ENCODE measurements at places on chromosomes 4 and X. TPM values are rescaled to one million over a fixed set of nuclear protein-coding genes. Genes with fewer than 3 reads are reported as not detected.

The PRPS2 gene
- total RNA-seq = 54.0 TPM

The AR gene
- total RNA-seq = 13.0 TPM

The PPEF1 gene
- not detected for total RNA-seq

The EPGN gene
- 0.59 TPM for total RNA-seq

The STAP1 gene
- not detected for total RNA-seq

The RTL9 gene
- 0.39 TPM for total RNA-seq

The NUP62CL gene
- not detected for total RNA-seq

The ATP8A1 gene
- 0.12 TPM for total RNA-seq

The GPR78 gene
- not detected for total RNA-seq

The SLC2A9 gene
- not detected for total RNA-seq

The BMPR1B gene
- not detected for total RNA-seq

The NEUROG2 gene
- 0.12 TPM for total RNA-seq

The INPP4B gene
- total RNA-seq = 11.7 TPM

The SLC4A4 gene
- total RNA-seq = under 0.01 TPM

The OPHN1 gene
- 3.5 TPM for total RNA-seq

Data from RPMI7951 (cell line).